Stimulated activated CD8-positive, alpha-beta memory T cell treated with anti-CD3 and anti-CD28 coated beads, Interleukin-4, amount 100 ng/mL, for 4 hours (primary cell): ENCODE measurements at places on chromosomes 3 and 15.

DNA sequence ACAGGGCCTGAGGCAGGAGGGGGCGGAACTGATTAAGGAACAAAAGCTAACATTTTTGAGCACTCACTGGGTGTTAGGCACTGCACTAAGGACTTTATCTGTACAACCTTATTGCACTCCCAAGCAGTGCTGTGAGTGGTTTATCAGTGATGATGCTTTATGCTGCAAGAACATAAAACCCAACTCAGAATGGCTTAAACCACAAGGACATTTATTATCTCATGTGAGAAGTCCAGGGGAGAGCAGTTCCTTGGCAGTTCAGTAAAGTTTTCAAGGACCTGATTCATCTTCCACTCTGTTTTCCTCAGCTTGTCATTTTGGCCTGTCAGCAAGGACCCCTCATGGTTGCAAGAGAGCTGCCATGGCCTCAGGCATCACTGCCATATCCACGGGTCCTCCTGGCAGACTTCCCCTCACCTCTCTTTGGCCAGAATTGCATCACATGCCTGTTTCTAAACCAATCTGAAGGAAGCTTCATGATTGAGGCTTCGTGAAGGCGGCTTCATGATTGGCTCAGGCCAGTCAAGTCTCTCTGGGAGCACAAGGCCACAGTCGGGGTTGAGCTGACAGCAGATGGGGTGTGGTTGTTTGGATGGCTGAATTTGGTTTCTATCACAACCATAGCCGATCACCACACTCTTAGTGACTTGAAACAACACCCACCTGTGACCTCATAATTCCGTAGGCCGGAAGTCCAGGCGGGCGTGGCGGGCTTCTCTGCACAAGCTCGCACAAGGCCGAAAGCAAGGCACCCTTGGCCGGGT, 15.8 kb downstream of the EFCC1 start:
- DNase-seq = no peak

DNA sequence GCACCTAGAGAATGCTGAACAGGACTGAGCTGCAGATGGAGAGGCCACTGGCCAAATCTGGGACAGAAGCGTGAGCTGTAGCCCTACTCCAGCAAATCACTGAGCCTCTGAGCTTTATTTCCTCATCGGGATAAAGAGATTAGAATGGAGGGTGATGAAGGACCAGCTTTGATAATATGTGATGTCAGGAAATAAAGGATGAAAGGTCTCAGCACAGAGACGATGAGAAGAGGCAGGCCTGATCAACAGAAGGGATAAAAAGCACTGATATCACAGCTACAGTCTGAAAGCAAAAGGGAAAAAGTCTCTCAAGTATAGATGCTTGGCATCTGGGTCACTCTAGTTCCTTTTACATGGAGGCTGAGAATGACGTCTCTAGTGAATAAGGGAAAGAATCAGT, 70.0 kb downstream of the DHX30 start:
- no peak for DNase-seq

- DNase-seq = no peak
These were observed 106.6 kb upstream of the SEMA6D start for GRCh38 chr15:47610736-47611135.

DNA sequence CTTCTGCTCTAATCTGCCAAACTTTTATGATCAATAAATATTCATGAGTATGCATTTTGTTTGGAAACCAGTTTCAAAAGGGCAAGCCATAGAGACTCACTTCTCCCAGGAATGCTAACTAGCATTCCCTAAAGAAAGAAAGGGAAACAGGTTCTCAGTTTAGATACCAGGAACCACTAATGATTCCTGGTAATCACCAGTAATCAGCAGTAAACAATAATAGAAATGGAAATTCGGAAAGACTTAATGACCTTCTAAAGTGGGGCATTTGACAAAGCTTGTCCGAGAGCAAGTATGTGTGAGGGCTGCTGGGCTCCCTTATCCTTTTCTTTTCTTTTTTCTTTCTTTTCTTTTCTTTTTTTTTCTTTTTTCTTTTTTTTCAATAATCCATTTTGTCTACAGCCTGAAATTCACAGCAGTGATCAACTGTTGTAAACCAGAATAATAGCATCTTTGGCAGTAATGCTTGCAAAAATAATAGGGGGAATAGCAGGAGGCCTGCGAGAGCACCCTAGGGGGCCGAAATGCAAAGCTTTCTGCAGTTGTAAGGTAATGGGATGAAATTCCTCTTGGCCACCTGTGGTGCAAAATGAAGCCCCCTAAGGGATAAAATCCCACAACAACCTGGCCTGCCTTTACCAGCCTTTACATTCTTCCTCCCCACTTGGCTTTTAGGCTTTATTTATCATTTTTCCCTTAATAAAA, 253.2 kb downstream of the ZPLD1 start:
- DNase-seq = no peak

GRCh38 chr15:63076714-63077046, 34.1 kb downstream of the TPM1 start:
- no peak for DNase-seq

GRCh38 chr3:47161983-47162696, 1.8 kb downstream of the SETD2 start:
- no peak for DNase-seq

DNA sequence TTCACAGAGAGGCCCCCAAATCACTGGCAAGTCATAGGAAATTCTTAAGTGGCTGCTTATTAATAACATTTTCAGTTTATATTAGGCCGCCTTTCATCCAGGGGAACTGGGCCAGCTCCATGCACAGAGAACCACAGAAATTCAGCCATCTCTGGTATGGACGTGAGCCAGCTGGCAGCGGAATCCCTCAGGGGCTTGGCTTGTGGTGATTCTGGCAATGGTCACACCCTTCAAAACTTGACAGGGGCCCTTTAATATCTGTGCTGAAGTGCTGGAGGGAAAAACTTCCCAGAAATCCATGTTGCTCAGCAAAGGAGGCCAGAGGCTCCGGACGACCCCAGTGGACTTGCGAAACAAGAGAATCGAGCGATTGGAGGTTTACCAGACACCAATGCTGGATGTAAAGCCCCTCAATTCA, 11.3 kb downstream of the PRICKLE2 start:
- no peak for DNase-seq

DNA sequence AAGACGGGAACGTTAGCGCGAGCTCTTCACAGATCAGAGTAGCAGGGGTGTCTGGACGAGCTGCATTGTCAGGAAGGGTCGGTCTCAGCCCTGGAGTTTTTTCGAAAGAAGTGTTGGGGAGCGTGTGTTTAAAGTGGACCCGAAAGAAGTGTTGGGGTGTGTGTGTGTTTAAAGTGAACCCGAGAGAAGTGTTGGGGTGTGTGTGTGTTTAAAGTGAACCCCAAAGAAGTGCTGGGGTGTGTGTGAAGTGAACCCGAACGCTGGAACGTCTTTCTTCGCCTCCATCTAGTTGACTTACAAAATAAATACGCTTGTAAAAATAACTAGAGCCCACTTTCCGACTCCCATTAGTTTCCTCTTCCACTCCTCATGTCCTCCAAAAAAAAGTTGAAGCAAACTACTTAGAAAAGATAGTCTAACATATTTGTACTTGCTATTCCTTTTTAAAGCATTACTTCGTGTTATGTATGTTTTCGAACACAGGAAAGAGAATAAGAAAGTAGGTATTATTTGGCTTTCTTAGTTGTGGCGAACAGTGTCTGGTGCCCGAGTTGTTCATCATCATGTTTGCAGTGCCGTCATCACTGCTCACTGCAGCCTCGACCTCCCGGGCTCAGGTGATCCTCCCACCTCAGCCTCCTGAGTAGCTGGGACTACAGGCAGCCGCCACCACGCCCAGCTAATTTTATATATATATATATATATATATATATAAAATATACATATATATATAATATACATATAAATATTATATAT, 1.0 kb downstream of the LRCH3 start:
- DNase-seq = no peak
